HS-5 (cell line): ENCODE measurements at places on chromosomes 7 and 10.

DNA sequence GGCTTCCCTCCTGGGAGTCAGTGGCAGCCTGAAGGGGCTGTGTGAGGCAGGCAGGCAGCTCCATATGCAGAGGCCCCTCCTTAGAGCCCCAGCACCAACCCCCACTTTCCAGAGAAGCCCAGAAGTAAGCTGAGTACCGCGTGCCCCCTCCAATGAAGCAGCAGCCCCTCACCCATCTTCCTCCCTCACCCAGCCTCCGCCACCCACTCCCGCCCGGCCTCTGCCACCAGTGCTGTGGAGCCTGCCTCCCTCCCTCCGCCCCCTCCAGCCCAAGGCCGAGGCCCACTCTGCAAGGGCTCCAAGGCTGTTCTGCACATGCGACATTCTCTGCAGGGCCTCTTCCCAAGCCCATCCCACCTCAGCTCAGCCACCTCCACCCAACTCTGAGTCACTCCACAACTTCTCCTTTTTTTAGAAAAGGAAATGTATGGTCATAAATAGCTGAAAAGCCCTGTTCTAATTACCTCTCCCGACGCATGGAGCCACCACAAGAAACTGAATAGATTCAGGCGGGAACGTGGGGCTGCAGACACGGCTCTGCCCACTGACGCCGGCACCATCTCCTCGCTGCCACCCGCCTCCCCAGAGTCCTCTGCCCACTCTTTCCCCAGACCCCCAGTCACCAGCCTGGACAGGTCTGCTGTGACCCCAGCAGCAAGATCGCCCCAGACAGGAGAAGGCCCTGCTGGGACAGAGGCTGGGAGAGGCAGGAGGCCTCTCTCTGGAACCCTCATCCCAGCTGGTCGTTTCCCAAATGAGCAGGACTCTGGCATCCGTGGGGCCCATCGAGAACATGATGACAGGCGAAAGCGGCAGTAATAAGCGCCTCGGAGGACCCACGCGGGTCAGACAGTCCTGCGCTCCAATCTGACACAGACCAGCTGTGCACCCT, 213.9 kb downstream of the MAD1L1 start:
- peak; percentile 63 for DNase-seq

DNA sequence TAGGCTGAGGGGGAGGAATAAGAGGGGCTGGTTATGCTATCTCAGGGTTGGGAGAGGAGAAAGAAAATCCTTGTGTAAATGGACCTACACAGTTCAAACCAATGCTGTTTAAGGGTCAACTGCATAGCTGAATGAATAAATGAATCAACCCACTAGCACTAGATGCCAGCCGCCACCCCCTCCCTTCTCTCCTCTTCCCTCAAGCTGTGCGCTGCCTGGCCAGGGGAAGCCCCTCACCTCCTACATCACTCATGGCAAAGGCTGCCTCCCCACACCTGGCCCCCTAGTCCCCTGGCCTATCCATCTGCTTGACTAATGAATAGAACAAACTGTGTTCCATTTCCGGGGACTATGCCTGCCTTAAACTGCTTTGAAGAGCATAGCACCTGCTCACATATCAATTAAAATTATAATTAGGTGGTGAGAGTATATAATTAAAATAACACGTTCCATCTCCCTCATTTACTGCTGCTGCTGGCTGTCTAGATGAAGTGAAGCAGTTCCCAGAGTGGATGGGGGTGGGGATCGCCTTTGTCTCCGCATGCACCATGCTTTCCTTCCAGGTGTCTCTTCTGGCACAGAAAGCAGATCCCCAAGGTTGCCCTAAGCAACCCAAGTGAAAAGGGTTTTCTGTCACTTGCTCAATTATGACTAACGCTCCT, 32.6 kb downstream of the GRID1 start:
- no peak for DNase-seq

DNA sequence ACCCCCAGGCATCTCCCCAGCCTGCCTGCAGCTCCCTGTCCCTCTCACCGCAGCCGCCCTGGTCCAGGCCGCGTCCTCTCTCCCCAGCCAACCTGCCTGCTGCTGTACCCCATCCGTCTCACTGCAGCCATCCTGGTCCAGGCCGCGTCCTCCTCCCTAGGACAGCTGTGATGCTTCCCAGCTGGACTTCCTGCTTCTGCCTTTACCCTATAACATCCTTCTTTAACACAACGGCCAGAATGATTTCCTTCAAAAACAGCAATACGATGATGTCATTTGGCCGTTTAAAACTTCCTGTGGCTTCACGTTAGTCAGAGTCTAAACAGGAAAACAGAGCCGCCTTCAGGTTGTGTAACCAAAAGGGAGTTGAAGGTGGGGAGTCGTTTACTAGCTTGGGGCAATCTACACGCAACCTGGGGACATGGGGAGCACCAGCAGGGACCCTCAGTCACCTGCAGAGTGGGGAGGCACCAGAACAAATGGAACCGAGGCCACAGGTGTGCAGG, 32.2 kb upstream of the ZFAND2A start:
- peak; percentile 82 for DNase-seq

GRCh38 chr7:95646350-95646749, 50.0 kb upstream of the PDK4 start:
- no peak for DNase-seq

DNA sequence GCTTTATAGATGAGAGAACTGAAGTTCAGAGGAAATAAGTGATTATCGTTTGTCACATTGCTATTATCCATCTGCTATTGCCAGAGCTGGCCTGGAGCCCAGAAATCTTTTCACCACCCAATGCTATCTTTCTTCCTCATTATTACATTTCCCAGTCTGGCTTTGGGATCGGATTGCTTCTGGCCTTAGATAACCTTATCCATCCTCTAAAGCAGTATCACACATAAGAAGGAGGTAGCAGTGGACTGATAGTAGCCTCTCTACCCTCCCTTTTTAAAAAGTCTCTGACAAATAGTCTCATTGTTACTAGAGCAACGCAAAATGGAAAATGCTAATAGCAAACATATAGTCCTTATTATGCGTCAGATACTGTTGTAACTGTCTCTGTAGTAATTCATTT, 1.3 kb upstream of the CLDN12 start:
- DNase-seq, result no peak

GRCh38 chr7:28006491-28006890, 174.1 kb downstream of the JAZF1 start:
- DNase-seq, result no peak

DNA sequence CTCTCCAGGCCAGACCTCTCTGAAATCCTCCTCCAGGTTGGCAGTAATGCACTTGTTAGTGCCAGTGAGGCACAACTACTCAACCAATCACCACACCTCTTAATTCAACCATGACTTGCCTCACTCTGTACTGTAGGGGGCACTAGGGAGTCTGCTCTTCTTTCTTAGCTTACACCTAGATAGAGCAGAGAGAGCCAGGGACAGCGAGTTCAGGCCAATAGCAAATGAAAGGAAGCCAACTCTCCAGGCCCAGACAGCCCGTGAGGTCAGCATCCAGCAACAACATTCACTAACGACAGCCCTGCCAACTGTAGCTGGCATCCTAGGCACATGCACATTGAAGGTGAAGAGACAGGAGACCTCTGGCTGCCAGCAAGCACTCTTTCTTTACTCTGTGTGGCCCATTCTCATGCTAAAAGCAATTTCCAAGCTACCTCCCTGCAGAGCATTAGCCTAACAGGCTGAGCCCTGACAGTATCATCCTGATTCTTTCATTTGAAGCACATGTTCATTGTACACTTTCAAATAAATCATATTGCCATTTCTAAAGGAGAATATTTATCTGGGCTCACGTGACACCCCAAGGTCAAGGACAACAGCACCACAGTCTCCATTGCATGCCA, 136.3 kb downstream of the DPY19L1 start:
- DNase-seq, result no peak

- no peak for DNase-seq
Measured at GRCh38 chr10:1620803-1621202, 116.5 kb downstream of the ADARB2 start.

DNA sequence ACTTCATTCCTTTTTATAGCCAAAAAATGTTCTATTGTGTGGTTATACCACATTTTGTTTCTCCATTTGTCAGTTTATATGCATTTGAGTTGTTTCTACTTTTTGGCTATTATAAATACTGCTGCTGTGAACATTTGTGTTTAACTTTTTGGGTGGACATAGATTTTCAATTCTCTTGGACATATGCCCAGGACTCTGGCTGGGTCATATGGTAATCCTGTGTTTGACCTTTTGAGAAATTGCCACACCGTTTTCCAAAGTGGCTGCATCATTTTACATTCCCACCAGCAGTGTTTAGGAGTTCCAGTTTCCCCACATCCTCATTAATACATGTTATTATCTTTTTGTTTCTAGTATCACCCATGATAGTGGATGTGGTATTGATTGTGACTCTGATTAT, 39.4 kb downstream of the CSGALNACT2 start:
- no peak for DNase-seq

DNA sequence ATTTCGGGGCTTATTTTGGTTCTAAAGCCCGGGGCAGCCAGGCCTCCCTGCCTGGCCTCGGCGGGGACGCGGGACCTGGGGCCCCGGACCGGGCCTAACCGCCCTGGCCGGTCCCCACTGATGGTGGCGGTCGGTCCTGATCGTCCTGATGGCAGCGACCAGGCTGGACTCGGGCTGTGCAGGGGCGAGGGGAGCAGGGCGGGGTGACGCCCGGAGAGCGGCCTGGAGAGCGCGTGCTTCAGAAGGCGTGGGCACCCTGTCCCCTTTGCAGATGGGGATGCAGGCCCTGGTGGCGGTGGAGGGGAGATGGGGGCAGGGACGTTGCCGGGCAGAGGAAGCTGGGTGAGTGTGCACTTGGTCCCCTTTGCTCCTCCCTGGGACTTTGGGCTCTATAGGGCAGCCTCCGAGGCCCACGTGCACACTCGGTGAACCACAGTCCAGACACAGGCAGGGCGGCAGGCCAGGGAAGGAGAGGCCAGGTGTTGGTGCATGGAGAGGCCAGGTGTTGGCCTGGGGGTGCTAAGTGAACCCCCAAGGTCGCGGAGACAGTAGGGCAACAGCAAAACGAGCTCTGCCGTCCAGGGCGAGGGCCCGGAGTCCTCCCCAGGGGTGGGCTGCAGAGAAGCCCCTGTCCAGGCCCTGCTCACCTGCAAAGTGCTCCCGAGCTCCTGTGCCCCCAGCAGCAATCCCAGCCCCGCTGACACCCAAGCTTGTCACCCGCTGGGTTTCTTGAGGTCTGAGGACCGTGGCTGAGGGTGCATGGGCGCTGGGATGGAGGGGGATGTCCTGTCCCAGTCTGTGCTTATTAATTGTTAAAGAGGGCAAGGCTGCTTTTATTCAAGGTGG, 42.4 kb upstream of the FAM20C start:
- DNase-seq, result no peak

DNA sequence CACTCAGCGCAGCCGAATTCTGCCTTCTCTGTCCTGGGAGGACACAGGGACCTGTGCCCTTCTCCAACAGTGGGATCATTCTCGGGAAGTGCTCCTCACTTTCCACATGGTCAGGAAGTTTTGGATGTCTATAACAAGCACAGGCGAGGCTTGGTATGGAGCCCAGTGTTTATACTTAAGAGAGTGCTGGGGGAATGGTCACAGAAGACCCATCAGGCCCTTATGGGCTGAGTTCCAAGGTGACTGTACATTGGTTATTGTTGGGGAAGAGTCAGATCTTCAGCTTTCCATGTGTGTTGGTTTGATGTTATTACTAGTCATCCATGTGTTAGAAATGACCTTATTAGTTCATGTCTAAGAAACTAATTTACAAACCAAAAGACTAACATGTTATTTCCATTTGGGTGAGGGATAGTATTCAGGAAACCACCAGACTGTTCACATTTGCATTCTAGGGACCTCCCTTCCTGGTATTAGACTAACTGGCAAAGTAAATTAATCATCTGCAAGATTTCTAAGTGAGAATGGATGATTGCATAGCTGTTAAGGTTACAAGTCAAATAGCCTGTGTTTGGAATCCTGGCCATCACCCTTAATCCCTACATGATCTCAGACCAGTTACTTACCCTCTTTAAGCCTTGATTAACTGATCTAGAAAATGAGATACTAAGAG, 834.2 kb downstream of the LRMDA start:
- DNase-seq, result no peak

GRCh38 chr10:5116621-5117020, 22.4 kb downstream of the AKR1C3 start:
- DNase-seq, result no peak

- no peak for DNase-seq
Measured at GRCh38 chr7:30729642-30730041, 22.3 kb upstream of the INMT start.

DNA sequence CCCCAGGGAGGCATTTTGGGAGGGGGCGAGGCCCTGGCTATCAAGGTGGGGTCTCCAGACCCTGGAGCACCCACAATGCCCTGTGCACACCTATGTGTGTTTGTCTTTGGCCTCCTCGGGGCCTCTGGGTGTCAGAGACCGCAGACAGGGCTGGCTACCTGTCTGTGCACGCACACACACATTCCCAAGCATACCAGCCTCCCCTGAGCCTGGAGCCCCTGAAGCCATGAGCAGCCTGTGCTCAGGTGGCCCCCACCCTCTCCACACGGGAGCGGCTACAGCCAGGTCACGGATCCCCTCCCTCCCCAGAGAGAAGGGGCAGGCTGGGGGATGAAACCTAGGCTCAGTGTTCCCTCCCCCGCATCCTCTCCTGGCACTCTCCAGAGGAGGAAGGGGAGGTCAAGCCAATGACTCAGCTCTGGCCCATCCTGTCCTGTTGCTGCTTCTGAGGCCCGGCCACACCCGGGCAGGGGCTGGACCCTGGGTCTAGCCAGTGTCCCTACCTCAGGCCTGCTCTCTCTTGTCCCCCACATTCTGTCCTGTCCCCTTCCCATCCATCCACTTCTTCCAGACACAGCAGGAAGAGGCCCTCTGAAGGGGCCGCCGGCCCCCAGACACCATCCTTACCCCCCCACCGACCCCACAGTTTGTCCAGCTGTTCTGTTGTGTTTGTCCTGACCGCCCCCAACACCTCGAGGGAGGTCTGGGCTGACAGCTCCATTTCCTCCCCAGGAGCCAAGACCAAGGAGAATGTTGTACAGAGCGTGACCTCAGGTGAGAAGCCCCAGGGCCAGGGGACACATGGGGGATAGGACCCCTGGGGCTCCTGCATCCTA, 720 bp downstream of the SNCG start:
- DNase-seq, result no peak

DNA sequence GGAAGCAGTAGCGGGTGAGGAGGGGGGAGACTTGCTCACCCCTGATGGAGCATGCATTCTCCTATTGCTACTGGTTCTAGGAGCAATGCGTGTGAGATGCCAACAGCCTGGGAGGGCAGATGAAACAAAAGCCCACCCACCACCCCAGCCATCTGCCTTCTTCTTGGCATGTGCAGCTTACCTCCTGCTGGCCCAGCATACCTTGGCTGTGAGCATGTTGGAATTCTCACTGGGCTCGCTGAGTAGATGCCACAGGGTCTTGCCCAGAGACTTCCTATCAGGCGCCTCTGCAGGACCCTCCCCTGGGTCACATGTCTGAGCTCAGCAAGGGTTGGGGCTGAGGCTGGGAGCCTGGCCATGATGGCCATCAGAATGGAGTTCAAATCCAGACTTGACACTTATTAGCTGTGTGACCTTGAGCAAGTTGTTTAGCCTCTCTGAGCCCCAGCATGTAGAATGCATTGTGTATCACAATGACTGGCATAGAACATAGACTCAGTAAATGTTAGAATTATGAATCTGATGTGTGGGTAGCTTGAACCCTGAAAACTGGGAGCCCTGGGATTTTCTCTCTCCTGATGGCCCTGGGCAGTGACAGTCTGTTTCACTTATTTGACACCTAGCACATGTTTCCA, 38.2 kb downstream of the CDH23 start:
- DNase-seq, result no peak

- DNase-seq, result no peak
Measured at GRCh38 chr7:87473986-87474385, 1.5 kb downstream of the ABCB4 start.

GRCh38 chr10:7301006-7301778, 109.6 kb downstream of the SFMBT2 start:
- DNase-seq, result no peak

GRCh38 chr10:1546431-1547110, 190.8 kb downstream of the ADARB2 start:
- no peak for DNase-seq
